Progenitor cell of endocrine pancreas (in vitro differentiated cells): ENCODE measurements at places on chromosomes 4 and X.

DNA sequence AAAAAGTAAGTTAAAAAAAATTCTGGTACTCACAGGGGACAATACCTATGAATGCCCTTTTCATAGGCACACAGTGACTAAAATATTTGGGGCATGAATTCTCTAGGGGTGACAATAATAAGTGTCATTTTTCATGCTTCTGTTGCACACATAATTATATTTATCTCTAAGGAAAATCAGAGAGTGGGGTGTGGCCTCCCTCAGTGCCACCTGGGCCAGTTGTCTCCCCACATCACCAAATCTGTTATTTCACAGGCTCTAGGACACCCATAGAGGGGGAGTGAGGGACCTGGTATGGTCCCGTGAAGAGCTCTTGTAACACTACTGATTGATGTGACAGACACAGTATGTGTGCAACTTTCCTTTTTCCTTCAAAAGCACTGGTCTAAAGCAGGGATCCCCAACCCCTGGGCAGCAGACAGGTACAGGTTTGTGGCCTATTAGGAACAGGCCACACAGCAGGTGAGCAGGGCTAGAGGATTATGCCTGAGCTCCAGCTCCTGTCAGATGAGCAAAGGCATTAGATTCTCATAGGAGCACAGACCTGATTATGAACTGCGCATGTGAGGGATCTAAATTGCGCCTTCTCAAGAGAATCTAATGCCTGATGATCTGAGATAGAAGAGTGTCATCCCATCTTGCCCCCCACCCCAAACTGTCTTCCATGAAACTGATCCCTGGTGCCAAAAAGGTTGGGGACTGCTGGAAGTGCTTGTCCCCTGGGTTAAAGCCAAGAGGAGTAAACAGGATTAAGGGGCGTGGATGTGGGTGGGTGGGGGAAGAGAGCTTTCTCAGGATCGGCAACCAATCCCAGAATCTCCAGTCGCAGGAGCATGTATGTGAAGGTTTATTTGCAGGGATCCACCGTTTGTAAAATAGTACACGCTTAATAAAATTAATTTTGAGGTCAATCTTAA lies 856 bp downstream of the SLC9B1 start:
- DNase-seq = no peak

DNA sequence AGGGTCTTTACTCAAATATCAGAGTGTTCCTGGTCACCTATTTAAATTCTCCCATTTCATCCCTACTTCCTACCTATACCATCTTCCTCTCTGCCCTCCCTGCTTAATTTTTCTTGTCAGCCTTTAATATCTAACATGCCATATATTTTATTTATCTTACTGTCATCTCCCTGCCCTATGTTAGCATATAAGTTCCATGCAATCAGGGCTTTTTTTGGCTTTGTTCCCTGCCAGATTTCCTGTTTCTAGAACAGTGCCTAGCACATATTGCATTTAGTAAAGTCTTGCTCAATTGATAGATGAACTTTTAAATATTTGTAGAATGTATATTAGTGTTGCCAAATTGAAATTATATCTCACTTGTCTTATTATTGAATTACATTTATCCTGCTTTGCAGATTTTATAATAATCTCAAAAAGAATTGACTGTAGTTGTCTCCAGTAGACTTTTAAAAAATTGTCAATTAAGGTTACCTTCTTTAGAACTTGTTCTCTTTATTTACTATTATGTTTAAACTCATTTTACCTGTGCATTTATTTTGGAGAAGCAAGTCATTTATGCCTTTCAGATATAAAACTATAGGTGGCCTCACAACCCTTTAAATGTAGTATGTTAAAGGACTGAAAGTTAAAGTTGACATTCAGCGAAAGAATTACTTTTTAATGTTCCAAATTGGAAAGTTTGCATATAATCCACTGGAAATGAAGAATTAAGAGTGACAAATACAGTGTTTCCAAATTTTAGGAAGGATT lies 108.2 kb upstream of the BMPR1B start:
- no peak for DNase-seq

DNA sequence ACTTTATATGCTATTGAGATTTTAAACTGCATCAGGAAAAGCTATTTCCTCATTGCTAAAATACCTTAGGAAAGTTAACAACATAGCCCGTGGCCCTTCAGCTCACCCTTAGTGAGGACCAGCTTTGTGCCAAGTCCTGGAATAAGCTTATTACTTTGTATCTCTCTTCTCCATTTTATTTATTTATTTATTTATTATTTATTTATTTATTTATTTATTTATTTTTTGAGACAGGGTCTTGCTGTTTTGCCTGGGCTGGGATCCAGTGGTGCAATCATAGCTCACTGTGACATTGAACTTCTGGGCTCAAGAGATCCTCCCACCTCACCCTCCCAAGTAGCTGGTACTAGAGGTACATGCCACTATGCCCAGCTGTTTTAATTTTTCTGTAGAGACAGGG lies 6.3 kb downstream of the RHOXF1 start:
- DNase-seq = no peak

DNA sequence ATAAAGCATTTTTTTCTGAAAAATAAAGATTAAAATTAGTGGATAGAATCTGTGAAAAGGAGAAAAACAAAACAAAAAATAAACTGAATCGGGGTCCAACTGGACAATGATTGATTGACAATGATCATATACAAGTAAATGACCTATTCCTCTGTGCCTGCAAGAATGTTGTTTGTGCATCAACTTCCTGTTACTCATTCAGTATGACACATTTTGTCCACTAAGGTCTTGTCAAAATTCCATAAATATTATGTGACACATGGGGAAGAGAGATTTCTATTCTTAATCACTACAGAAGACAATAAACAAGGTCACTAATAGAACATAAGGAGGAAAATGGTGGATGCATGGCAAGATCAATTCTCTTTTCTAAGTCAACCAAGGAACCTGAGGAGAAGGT lies 54.9 kb downstream of the F8 start:
- DNase-seq = no peak

GRCh38 chr4:71609167-71609566 lies 174.7 kb downstream of the GC start:
- no peak for DNase-seq

GRCh38 chr4:31283679-31284078 lies 563.5 kb downstream of the PCDH7 start:
- no peak for DNase-seq

GRCh38 chrX:136812286-136812685 lies 31.6 kb upstream of the ARHGEF6 start:
- no peak for DNase-seq

- no peak for DNase-seq
Observed at GRCh38 chr4:74109870-74110605, 11.0 kb upstream of the CXCL2 start.

- DNase-seq = no peak
Observed at GRCh38 chrX:105869701-105870100, 47.4 kb downstream of the NRK start.

GRCh38 chr4:169337510-169337909 lies 66.8 kb upstream of the SH3RF1 start:
- no peak for DNase-seq

GRCh38 chr4:74166135-74166534 lies 8.2 kb downstream of the MTHFD2L start:
- DNase-seq = no peak

GRCh38 chrX:133376422-133376821 lies 38.9 kb downstream of the GPC4 start:
- no peak for DNase-seq

GRCh38 chrX:103688946-103689345 lies 2.4 kb upstream of the MORF4L2 start:
- no peak for DNase-seq

DNA sequence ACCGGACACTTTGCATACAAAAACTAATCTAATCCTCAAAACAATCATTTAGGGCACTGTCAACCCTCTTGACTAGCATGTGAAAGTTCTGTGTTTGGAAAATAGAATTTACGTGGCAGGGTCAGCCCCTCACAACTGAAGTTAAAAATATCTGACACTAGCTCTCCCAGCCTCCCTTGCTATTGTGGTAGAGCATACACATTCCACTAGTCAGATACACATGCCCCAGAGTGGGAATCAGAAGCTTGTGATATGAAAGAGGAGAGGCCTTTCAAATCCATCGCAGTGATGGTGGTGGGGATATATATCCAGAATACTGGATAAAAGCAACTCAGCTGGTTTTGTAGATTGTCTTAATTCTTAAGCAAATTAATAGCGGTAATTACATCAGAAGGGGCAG lies 205.7 kb upstream of the IL15 start:
- DNase-seq = no peak

DNA sequence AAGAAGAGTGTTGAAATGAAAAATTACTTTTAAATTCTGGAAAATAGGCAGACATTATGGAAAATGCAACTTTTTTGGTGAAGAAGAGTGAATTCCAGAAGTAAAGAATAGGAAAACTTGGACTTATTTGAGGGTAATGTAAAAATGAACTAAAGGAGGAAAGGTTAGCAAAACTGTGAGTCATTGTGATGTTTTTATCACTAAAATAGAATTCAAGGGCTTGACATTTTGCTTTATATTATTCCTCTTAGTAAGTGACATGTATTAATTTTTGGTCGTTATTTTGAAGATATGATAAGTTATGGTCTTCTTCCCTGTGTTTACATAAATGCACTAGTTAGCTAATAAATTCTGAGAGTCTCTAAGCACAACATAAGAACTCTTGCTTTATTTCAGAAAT lies 390.9 kb downstream of the FAT4 start:
- DNase-seq = no peak

DNA sequence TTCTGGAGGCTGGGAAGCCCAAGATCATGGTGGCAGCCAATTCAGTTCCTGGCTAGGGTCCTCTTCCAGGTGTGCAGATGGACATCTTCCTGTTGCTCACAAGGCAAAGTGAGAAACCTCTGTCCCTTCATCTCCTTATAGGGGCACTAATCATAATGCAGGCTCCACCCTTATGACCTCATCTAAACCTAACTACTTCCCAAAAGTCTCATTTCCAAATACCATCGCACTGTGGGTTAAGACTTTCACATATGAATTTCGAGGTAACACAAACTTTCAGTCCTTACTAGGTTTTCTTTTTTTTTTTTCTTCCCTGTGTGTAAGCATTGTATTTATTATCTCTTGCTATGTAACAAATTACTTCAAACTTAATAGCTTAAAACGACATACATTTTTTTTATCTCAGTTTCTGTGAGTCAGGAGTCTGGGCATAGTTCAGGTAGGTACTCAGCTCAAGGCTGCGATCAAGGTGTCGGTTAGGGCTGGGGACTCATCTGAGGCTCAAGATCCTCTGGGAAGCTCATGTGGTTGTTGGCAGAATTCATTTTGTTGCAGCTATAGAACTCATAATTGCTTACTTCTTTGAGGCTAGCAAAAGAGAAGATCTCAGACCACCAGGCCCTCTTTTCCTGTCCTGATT lies 204.7 kb upstream of the STK26 start:
- no peak for DNase-seq

DNA sequence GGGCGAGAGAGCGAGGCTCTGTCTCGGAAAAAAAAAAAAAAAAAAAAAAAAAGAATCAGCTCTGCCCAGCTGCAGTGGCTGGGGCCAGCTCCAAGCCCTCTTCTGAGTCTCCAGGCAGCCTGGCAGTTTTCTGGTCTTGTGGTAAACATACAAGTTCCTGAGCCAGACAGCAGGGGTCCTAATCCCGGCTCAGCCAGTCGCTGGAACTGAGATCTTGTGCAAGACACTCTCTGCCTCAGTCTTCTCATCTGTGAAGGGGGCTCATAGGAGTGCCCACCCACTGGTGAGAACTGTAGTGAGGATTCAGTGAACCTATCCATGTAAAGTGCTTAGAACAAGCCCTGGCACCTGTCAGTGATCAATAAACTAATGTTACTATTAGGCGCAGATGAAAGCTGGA lies 41.8 kb downstream of the C4orf50 start:
- no peak for DNase-seq

- DNase-seq = peak; percentile 51
Observed at GRCh38 chr4:38664706-38665401, 855 bp downstream of the KLF3 start.

GRCh38 chrX:115259238-115259875 lies 25.5 kb upstream of the LRCH2 start:
- DNase-seq = no peak

- no peak for DNase-seq
Observed at GRCh38 chr4:2075987-2076907, 17.1 kb downstream of the NAT8L start.

DNA sequence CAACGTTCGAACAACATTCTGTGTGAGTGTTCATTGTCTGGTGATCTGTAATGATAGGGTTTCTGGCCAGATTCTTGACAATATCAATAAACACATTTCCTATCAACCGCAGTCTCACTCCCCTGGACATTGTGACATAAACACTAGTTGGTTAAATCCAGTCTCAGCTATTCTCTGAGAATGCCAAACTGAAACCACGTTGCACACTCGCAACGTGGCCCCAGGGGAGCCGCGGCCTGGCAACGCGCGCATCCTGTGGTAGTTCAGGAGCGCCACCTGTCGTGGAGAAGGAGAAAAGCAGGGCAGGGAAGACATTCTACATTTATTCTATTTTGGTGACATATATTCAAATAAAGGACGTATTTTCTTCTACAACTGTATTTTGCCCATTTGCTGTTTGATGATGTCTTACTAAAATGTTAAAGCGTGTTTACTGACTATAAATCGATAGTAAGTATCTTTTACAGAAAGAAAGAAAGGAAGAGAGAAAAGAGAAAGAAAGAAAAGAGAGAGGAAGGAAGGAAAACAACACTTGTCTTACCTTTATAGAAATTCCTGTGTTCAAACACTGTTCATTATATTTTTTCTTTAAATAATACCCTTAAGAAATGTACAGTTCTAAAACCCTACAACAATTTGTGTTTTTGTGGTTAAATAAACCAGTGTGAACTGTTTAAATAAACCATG lies 738.3 kb upstream of the FRG1 start:
- peak; percentile 26 for DNase-seq

GRCh38 chr4:15531792-15532191 lies 62.1 kb downstream of the CC2D2A start:
- DNase-seq = no peak

DNA sequence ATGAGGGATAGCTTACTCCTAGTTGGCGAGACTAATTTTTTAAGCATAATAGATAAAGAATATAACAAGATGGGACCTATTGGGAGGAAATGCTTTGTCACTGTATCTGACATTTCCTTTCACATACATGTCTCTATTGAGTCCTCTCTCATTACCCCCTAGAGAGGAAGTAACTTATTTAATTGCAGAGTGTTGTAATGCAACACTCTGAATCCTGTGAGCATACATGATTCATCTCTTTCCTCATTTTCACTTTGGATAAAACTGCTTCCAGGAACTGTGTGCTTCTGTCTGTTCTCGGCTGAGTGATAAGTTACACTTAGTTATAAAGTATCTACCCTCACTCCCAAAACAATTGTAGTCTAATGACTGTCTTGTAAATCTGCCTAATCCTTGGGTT lies 266.1 kb upstream of the ANXA10 start:
- DNase-seq = no peak

- peak; percentile 16 for DNase-seq
Observed at GRCh38 chrX:118824173-118824730, 628 bp downstream of the ZCCHC12 start.

GRCh38 chr4:111811661-111812060 lies 333.6 kb upstream of the FAM241A start:
- no peak for DNase-seq

- no peak for DNase-seq
Observed at GRCh38 chr4:1373892-1374705, 27.1 kb downstream of the UVSSA start.

GRCh38 chr4:141078871-141079270 lies 54.4 kb downstream of the RNF150 start:
- DNase-seq = no peak

- no peak for DNase-seq
Observed at GRCh38 chr4:145483514-145483913, 1.9 kb downstream of the SMAD1 start.

- DNase-seq = no peak
Observed at GRCh38 chr4:89889289-89889688, 5.4 kb upstream of the MMRN1 start.
